ENCODE measurements at places on chromosomes 2 and 18.

- DNase-seq = no peak
Observed at GRCh38 chr2:196337208-196337953, 166.0 kb upstream of the STK17B start.

DNA sequence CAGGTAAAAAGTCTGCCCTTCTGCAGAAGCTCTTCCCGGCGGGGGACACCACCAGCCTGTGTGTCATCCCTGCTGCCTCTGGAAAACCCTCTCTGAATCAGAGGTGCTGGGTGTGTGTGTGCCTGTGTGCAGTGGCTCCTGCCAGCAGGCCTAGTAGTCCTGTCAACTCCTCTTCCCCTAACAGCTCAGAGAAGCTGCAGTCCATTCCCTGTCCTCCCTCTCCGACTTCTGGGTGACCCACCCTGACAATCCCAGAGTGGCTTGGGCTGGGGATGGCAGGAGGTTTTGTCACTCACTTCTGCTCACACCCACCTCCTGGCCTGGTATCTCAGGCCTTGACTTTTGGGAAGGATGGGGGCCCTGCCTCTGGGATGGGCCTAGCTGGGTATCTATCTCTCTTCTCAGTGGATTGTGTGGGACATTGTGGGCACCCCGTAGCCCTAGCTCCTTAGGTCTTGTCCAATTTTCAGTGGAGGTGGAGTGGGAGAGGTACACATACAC, 2.3 kb downstream of the WNT10A start:
- no peak for DNase-seq

- no peak for DNase-seq
Observed at GRCh38 chr2:5290900-5291546, 401.2 kb upstream of the SOX11 start.

- no peak for DNase-seq
Observed at GRCh38 chr18:58666176-58666575, 5.1 kb upstream of the MALT1 start.
